Stimulated activated CD4-positive, alpha-beta T cell treated with anti-CD3 and anti-CD28 coated beads, Interleukin-1b, Interleukin-23, amount 100 ng/mL, for 24 hours (primary cell): ENCODE measurements at places on chromosomes 1 and 21.

GRCh38 chr1:58921342-58921741 is 137.5 kb upstream of the JUN start:
- DNase-seq, result no peak

GRCh38 chr1:117590273-117590925 is 15.4 kb upstream of the TENT5C start:
- no peak for DNase-seq

DNA sequence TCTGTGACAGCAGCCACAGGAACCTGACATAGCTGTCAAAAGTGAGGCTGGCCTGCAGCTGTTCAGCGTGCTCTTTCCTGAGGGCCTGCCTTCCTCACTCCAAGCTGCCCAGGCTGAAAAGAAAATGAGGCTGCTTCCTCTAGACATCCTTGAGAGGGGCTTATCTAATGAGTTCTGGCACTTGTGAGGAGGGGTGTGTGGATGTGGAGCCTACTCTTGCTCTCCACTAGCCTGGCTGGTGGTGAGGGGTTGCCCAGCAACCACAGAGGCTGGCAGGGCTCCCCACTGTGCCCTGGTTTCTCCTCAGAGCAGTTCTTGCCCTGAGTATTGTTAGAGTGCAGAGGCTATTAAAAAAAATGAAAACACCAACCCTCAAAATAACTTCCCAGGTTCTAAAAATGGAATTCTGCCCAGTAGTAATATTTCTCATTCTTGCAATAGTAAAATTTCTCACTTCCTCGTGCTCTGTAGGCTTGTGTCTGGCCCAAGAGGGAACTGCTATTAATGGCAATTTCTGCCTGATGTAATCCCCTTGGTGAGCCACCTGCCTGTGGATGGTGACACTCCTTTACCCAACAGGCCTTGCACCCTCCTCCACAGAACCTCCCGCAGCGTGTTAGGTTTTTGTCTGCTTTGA is 52.6 kb upstream of the EPS8L3 start:
- no peak for DNase-seq

GRCh38 chr1:14733048-14733778 is 134.7 kb downstream of the KAZN start:
- DNase-seq, result no peak

DNA sequence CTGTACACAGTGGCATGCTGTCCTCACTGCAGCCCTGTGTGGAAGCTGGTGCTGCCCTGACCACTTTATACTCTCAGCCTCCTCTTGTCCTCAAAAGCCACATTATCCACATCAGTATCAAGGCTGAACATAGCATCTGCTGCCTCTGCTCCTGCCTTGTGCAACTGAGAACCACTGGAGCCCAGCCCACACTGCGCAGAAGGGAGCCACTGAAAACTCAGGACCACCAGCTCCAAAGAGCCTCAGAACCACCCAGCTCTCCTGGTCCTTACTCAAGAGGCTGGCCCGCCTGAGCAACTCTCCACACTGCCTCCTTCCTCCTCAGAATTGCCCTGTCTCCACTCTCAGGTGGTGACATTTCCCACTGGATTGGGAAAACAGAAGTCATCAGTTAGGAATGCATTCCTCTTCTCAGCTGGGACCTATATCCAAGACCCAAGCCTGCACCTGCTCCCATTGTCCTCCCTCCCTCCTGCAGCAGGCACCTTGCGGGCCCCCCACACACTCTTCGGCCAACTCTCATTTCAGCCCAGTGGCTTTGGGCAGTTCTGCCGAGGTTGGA is 7.0 kb upstream of the KISS1 start:
- no peak for DNase-seq

- DNase-seq, result no peak
Measured at GRCh38 chr1:154524881-154525280, 22.7 kb upstream of the SHE start.

GRCh38 chr1:237702161-237702560 is 188.6 kb downstream of the ZP4 start:
- no peak for DNase-seq

- no peak for DNase-seq
Measured at GRCh38 chr1:53458634-53459033, 565 bp upstream of the DMRTB1 start.

GRCh38 chr1:222777977-222778376 is 36.9 kb upstream of the DISP1 start:
- no peak for DNase-seq

DNA sequence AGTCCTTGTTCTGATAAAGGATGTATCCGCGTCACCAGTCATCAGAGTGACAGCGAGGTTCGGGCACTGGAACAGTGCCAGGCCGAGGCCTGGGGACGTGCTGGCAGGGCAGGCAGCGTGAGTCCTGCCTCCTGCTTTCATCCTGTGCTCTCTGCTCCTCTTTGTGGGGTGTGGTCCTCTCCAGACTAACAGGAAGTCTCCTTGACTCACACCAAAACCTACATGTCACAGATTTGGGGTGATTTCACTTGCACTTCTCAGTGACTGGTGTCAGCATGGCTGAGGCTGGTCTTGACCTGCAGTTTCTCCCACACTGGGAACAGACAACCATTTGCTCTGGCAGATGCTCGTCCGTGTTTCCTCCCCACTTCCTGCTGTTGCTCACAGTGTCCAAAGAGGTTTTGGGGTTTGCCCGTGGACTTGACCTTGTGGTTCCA is 8.8 kb upstream of the NLRP3 start:
- DNase-seq, result no peak

- DNase-seq, result no peak
Measured at GRCh38 chr1:59827055-59827643, 12.4 kb downstream of the HOOK1 start.

DNA sequence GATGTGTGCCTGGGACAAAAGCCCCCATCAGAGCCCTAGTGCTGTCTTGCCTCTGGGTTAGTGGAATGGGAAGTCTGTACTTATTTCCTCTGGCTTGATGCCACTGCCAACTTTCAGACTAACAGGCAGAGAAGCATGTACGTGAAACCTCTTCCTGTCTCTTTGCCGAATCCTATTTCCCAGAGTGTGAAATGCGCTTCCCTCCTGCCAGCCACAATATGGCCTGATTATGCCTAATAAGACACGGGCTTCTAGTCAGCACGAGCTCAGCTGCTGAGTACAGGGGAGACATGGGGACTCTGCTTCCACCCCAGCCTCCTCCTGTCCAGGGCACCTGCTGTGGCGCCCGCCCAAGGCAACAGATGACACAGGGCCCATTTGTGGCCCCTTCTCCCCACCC is 111.4 kb downstream of the KCND3 start:
- no peak for DNase-seq

GRCh38 chr1:206461602-206462455 is 8.4 kb upstream of the IKBKE start:
- DNase-seq, result peak; percentile 61

DNA sequence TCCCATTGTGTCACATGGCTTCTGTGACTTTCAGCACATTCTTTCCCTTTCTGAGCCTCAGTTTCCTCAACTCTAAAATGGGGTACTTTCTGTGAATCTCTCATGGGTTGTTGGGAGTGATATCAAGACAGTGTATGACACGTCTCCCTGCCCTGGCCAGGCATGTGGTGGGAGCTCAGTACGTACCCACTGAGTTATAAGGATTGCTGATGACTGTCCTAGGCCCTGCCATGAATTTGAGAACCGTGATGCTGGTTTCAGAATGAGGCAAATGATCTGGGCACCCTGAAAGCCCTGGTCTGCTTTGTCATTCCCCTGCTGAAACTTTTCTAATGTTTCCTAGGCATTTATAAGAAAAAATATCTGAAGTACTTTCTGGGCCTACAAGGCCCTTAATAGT is 3.6 kb downstream of the ZNF362 start:
- DNase-seq, result no peak

DNA sequence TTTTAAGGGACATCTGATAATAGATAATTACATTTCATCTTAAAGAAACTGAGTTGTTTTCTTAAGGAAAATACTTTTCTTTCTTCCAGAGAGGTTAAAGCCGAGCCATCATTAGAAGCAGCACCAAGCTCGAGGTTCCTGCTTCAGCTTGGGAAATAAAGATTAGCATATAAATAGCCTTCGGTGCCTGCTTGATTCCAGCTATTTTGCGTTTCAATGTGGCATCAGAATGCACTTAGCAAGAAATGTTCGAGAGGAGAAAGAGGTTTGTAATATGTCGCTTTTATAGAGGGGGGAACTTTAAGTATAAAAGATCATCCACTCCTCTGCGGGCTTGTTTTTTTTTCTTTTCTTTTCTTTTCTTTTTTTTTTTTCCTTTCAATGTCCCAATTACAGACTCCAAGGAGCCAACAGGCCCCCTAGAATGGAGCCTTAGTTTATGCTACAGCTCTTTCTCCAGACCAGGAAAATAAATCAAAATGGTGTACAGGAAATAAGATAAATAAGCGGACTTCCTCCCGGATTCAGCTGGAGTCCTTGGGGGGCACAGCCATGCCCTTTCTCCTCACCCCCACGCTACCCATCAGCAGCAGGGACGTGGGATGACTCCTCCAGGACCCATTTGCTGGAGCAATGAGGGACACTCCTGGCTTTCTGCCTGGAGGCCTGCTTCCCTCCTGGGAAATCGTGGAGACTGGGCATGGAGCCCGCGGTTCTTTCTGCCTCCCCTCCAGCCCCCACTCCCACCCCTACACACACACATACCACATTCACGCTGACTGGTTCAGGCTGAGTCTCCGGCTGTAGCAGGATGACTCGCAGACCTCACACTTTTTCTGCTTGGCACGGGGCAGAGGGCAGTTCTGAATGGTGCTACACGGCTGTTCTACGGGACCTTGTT is 131.6 kb downstream of the RRAGC start:
- no peak for DNase-seq

GRCh38 chr21:39363607-39364555 is 15.0 kb upstream of the HMGN1 start:
- no peak for DNase-seq

GRCh38 chr1:161038523-161039153 is at the start of gene TSTD1:
Gene TSTD1 (minus strand): TSS chr1:161038964. CDS start chr1:161038889, 75 bp downstream.
- DNase-seq, result peak; percentile 48

DNA sequence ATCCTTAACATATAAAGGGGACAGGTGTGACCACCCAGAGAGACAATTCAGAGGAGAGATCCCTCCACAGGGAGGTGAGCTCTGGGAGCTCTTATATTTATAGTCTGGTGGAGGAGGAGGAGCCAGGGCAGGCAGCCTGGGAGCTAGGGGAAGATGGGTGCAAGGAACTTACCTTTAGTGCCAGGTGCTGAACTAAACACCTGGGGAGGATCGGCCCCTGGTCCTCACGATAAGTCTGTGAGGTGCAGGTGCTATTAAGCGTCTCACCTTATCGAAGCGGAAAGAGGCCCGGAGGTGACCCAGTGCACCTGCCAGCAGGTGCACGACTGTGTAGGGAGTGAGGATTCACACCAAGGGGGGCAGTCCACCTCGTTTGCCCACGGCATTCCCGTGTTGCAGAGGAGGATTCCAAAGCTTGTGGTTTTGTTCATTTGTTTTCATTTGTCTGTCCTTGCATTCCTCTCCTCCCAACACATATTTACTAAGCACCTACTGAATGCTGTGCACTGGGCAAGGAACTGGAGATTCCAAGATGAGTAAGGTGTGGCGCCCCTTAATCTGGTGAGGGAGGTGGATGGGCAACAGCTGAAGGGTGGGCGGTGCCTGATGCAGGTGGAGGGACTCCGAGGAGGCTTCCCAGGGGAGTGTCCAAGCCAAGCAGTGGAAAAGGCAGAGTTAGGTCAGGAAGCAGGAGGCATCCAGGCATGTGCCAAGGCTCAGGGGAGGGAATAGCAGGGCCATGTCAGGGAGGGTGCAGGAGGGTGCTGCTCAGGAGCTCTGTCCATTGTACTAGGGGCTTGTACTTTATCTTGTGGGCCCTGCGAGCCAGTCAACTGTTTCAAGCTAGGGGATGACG is 11.5 kb downstream of the ARHGEF10L start:
- no peak for DNase-seq

DNA sequence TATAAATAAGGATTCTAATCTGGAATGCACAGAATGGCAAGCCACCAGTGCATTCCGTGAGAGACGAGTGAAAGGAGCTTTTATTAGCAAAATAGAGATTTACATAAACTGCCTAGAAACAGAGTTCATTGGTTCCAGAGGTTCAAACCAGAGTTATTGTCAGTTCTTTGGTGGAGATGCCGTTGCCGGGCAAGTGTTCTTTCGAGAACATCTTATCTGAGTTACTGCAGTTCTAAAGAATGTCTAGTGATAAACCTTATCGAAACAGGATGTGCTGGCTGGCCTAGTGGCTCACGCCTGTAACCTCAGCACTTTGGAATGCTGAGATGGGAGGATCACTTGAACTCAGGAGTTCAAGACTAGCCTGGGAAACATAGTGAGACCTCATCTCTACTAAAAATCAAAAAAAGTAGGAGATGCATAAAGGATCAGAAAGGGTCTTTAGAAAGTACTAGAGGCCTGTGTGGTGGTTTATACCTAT is 19.9 kb upstream of the EVI5 start:
- no peak for DNase-seq

DNA sequence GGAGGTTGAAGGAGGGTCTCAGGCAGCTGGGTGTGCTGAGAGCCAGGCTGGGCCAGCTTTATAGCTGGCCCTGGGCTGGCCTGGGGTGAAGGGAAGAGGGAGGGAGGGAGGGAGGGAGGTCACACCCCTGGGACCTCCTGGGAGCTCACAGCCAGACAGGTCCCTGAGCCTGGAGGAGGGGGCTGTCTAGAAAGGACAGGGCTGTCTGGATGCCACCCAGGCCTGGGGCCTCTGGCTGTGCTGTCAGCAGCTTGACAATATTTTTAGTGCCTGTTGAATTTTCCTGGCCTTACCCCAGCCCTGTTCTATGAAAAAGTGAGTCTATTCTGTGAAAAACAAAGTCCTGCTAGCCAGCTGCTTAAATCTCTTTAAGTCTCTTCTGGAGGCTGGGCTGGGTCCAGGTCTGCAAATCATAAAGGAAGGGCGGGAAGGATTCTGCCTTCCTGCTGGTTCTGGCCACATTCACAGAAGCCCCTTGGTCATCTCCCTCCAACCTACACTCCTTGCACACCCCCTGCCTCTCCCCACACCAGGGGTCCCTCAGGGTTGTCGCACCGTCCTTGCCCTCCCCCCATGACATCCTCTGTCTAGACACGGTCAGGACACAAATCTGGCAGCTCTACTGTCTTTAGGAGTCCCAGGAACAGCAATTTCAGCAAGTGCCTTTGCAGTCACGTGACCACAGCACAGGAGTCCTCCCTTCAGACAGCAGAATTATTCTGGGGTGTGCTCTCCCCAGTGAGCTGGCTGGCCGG is at the start of gene LEFTY2:
Gene LEFTY2 (minus strand): TSS at position 34 of the 755 bp plus-strand sequence. CDS start 80 bp downstream, outside the sequence.
- DNase-seq, result no peak

- no peak for DNase-seq
Measured at GRCh38 chr1:14339288-14339687, 259.2 kb upstream of the KAZN start.

DNA sequence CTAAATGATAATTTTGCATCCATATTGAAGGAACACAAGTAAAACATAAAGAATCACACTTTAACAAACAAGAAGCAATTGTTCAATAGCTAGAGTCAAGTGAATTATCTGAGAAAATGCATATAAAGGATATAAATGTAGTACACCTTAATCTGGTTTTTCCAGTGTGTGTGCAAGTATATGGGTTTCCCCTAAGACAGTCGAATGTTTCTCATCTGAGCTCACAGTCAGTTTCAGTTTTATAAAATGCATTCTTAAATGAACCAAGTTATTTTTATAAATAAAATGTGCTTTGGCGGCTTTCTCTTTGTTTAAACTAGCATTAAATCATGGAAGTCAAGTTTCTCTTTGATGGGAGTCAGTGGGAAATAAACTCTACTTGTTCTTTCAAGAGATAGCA is 125.9 kb downstream of the PTPRC start:
- DNase-seq, result no peak

GRCh38 chr1:193211539-193211938 is 25.1 kb upstream of the B3GALT2 start:
- no peak for DNase-seq
